Mesothelial cell of epicardium (in vitro differentiated cells): ENCODE measurements at places on chromosomes 4 and X. TPM values are rescaled to one million over a fixed set of nuclear protein-coding genes. Genes with fewer than 3 reads are reported as not detected.

GRCh38 chrX:102979536-102979935 lies 42.5 kb downstream of the RAB40AL start:
- DNase-seq, result no peak

Gene ARX
- total RNA-seq, result not detected in 3 replicates

DNA sequence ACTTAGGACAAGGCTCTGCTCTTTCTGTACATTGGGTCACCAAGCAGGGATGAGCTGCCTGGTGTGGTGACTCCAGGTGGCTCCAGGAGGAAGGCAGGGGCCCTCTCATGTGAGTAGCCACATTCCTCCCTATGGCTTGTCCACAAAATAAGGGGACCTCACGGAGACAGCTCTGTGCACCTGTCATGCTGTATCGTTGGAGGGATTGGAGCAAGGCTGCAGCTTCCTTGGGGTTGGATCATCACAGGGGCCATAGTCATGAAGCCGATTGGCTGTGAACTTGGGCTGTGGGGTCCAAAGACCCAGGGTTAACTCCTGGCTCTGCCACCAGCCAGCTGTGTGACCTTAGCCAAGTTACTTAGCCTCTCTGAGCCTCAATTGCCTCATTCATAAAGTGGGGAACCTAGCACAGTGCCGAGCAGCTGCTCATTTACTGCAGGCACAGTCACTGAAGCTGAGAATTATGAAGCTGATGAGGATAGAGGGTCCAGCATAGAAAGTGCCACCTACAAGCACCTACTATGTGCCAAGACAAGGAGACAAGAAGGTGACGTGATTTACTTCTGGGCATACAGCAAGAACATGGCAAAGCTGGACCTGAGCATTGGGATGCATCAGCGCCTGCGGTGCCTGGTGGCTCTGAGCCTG lies 11.8 kb upstream of the KIAA0232 start:
- no peak for DNase-seq

Gene PSAPL1
- total RNA-seq, result 0.07 TPM in 1 of 3 replicates, not detected in the others

Gene DDX3X
- total RNA-seq, result 301 to 305 TPM (median 303 TPM) in 3 replicates

Gene PFKFB1
- 0.83 to 1.1 TPM (median 1.1 TPM) in 3 replicates for total RNA-seq

GRCh38 chrX:45781901-45782553 lies 581.4 kb upstream of the DIPK2B start:
- DNase-seq, result no peak

DNA sequence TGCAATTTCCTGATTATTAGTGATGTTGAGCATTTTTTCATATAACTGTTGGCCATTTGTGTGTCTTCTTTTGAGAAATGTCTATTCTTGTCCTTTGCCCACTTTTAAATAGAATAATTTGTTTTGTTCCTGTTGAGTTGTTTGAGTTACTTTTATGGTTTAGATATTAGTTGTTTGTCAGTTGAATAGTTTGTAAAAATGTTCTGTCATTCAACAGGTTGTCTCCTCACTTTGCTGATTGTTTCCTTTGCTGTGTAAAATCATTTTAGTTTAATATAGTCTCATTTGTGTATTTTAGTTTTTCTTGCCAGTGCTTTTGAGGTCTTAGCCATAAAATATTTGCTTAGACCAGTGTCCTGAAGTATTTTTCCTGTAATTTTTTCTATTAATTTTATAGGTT lies 181.8 kb upstream of the GLRA2 start:
- DNase-seq, result no peak

GRCh38 chr4:48899432-48899749 lies 7.2 kb downstream of the OCIAD2 start:
- no peak for DNase-seq

DNA sequence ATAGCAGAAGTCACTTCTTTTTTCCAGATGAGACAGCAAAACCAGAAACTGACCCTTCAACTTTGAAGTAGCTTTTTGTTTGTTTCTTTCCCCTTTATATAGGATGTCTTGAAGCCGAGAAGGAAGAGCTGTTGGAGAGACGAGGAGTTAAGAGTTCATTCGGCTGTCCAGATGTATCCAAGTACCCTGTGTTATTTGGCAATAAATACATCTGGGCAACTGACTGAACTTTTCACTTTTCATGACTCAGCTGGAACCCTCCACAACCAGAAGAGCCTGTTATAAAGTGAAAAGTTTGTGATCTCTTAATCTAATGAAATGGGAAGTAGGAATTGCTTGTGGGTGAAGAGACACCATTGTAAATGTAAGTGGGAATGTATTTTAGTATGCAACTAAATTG lies 131.2 kb downstream of the HTR2C start:
- no peak for DNase-seq

DNA sequence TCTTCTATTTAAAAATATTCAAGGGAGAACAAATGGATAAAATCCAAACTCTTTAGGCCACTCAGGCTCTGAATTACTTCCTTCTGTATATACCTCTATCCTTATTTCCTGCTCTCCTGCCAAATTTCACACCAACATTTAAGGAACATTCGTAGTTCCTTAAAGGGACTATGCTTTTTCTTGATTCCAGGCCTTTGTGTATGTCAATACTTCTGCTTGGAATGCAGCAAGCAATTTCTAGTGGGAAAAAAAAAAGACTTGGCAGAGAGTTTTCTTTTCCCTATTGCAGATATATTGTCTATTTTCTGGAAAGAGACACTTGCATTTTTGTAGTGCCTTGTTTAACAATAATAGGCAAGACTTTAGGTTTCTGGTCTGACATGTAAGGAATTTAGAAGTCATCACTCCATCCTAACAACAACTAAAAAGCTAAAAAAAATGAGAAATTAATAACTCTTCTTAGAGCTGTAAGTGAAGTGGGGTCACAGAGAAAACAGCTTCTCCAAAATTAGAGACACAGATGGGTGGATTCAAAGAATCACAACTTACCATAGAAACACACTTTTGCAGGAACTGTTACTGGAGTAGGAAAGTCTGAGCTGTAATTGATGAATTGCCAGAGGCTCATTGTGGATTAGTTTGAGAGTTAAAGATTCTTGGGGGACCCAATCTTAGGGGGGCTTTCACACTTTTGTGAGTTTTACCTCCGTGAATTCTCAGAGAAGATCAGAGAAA lies 2.1 kb upstream of the ADH5 start:
- DNase-seq, result no peak

- no peak for DNase-seq
Observed at GRCh38 chr4:99234331-99235010, 15.4 kb upstream of the ADH6 start.

- no peak for DNase-seq
Observed at GRCh38 chr4:34921391-34921790, 1322.9 kb downstream of the ARAP2 start.

DNA sequence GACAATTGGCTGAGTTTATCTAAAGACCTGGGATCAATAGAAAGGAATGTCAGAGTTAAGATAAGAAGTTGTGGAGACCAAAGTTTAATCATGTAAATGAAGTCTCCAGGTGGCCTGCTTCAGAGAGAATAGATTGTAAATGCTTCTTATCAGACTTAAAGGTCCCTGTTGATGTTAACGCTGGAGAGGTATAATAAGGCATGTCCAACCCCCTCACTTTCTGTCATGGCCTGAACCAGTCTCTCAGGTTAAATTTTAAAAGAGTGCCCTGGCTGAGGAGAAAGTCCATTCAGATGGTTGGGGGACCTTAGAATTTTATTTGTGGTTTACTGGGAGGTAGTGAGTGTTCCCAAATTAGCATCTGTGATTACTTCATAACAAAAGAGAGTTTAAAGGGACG lies 86.7 kb downstream of the AKAP4 start:
- DNase-seq, result no peak

- no peak for DNase-seq
Observed at GRCh38 chr4:160450876-160451275, 1348.0 kb downstream of the RAPGEF2 start.

- DNase-seq, result no peak
Observed at GRCh38 chrX:78456909-78457308, 129.5 kb upstream of the CYSLTR1 start.

Gene ITIH6
- 0.25 TPM in 1 of 3 replicates, not detected in the others for total RNA-seq

GRCh38 chrX:103818842-103819619 lies 13.0 kb downstream of the RAB9B start:
- DNase-seq, result no peak

Gene BEND2
- total RNA-seq, result not detected in 3 replicates

- no peak for DNase-seq
Observed at GRCh38 chr4:75660491-75660890, 12.7 kb downstream of the G3BP2 start.

GRCh38 chr4:135365065-135365464 lies 1163.5 kb upstream of the PABPC4L start:
- no peak for DNase-seq

DNA sequence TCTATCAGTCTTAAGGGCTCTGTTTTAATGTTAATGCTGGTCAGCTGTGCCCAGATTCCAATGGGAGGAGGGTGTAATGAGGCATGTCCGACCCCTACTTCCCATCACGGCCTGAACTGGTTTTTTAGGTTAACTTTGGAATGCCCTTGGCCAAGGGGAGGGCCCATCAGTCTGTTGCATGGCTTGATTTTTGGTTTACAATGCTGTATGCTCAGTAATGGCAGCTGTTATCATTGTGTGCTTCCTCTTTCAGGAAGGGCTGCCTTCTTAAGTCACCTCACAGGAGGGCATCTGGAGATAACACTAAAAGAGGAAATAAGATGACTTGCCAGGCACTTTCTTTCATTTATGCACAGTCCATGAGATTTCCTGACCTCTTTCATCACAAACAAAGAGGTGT lies 36.3 kb downstream of the ATXN3L start:
- DNase-seq, result no peak

- no peak for DNase-seq
Observed at GRCh38 chrX:46367491-46367890, 177.7 kb downstream of the ZNF674 start.

DNA sequence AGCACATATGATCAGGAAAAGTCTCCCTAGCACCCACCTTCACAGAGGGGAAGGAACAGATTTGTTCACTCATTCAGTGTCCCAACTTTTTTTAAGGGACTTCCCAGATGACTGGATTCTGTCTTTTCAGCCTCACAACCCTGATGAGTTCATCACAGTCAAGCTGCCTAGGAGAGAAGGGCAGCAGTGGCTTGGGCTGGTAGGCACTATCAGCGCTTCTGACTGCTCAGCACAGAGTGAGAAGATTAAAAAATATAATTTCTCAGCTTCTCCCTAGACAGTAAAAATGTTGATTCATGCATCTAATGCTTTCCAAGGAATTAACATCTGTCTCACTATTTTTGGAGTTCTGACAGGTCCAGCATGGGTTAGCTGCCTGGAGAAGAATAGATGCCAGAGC lies 328.2 kb downstream of the DTHD1 start:
- DNase-seq, result no peak

Gene OFD1
- total RNA-seq, result 46.3 to 50.8 TPM (median 46.5 TPM) in 3 replicates

Gene AFF2
- 5.8 TPM in 3 replicates for total RNA-seq
